ENCODE measurements at places on chromosomes 1 and 21. TPM values are rescaled to one million over a fixed set of nuclear protein-coding genes. Genes with fewer than 3 reads are reported as not detected.

GRCh38 chr21:15240848-15241247 is 176.0 kb upstream of the NRIP1 start:
- no peak for DNase-seq

- no peak for DNase-seq
These were observed 43.4 kb downstream of the RGS2 start for GRCh38 chr1:192852001-192852947.

DNA sequence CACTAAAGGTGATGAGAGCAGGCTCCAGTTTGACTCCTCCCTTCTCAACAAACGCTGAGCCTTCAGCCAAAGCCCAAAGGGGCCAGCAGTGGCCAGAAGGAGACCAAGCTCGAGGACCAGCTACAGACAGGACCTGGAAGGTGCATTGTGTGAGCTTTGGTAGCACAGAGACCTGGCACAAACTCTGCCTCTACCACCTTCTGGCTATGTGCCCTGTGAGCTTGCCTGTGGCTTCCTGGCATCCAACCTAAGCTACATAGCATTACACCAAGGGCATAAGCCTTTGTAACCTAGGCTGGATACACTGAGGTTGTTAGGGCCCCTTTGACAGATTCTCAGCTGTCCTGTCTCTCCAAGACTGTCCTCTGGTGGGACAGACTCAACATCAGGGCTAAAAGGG is 6.6 kb upstream of the VWA5B1 start:
- DNase-seq, result no peak

GRCh38 chr1:223717695-223718363 is 5.5 kb downstream of the CAPN2 start:
- DNase-seq, result no peak

DNA sequence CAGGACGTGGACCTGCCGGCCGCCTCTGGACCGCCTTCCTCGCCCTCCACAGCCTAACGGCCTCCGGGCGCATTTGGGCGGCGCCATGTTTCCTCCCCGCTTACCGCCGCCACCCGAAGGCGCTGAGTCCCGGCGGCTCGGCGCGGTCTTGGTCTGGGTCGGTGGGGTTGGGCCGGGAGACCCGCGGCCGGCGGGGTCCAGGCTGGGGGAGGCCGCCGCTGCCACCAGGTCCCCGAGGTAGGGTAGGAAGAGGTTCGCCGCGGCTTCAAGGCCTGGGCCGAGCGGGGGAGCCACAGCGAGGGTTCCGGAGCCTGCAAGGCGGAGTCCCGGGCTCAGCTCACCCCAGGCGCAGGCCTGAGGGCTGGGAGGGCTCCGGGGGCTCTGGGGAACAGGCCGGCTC is 5.5 kb downstream of the OR2C3 start:
- DNase-seq, result no peak

GRCh38 chr1:87093286-87093685 is 178.9 kb downstream of the HS2ST1 start:
- no peak for DNase-seq

GRCh38 chr1:243227622-243228021 is 27.5 kb downstream of the CEP170 start:
- no peak for DNase-seq

DNA sequence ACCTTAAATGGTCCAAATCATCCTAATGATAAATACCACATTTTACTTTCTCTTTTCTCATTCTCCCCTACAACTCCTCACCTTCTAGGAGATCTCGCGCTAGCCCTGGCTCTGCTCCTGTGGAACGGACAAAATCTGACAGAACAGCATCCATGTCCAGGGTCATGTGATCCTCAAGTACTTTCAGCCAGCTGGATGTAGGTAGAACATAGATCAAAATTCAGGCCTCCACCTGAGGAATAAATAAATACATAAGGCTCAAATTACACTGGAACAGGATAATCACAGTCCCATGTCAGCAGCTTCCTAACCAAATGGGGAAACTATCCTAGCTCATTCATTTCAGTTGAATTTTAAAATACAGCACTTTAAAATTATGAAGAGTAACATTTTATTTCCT is 33.2 kb downstream of the OTUD7B start:
- no peak for DNase-seq

GRCh38 chr1:143689781-143690180 is 282.0 kb downstream of the FAM72C start:
- no peak for DNase-seq

DNA sequence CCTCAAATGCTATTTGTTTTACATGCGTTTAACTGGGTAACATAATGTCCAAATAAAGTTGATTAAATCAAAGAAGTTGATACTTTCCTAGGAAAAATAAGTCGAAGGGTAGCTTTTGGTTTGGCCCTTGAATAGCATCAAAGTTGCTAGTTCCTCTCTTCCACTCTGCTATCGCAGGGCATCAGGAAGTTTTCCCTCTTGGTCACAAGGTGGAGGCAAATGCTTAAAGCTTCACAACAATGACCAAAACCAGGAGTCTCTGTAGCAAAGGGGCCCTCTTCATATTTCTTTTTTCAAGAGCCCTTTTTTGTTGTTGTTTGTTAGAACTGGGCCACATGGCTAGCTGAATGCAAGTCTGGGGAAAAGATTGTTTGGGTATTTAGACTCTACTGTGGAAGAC is 668.4 kb downstream of the KCNT2 start:
- no peak for DNase-seq

DNA sequence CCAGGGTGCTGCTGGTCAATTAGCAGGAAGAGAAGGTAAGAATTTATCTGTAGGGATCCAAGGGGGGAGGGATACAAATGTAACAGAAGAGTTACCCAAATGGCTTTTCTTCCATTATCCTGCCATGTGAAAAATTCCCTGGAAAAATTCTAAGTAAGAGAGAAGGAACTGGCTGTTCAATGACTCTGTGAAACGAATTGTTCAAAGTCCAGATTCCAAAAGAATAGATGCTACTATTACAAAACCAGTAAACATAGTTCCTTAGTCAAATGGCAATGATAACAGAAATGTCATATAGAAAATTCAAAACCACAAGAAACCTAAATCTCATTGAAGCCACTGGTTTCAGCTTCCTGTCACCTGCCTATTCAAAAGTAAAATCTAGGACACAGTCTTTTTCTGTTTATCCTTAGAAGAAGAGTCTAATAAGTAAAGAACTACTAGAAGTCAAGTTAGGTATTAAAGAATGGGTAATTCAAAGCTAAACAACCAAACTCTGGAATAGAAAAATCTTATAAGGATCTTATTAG is 102.6 kb downstream of the ZNF644 start:
- DNase-seq, result no peak

DNA sequence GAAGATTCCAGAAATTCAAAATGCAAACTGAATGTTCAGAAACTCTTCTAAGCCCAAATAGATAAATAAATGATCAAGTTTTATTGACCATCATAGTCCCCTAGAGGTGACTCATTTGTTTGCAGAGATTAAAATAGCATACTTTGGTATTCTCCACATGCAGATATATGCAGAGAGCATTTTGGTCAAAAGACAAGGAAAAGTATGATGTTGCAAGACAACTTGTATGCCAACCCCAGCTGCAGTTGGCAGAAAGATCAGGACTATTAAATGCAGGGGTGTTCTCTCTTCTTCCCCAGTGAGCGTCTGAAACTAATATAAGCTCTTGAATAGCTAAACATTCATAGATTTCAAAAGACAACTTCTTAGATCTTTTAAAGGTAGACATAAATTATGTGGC is 404.9 kb downstream of the LTN1 start:
- no peak for DNase-seq

DNA sequence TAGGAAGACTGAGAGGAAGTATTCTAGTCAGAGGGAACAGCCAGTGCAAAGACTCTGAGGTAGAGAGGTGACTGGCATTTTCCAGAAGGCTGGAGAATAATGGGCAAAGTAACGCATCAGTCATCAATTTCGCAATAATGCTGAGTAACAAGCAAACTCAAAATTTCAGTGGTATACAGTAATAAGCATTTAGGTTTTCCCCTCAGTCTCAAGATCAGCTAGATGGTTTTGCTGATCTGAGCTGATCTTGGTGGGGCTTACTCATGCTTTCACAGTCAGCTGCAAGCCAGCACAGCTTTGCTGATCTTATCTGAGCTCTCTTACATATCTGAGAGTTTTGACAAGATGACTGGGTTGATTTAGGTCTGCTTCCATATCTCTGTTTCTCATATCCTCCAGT is 108.7 kb downstream of the TSEN15 start:
- DNase-seq, result no peak

GRCh38 chr1:229034342-229034741 is 236.6 kb upstream of the RAB4A start:
- DNase-seq, result no peak

- DNase-seq, result no peak
These were observed 24.4 kb upstream of the USP24 start for GRCh38 chr1:55239548-55239947.

- DNase-seq, result no peak
These were observed 23.8 kb upstream of the ECE1 start for GRCh38 chr1:21313886-21314721.

DNA sequence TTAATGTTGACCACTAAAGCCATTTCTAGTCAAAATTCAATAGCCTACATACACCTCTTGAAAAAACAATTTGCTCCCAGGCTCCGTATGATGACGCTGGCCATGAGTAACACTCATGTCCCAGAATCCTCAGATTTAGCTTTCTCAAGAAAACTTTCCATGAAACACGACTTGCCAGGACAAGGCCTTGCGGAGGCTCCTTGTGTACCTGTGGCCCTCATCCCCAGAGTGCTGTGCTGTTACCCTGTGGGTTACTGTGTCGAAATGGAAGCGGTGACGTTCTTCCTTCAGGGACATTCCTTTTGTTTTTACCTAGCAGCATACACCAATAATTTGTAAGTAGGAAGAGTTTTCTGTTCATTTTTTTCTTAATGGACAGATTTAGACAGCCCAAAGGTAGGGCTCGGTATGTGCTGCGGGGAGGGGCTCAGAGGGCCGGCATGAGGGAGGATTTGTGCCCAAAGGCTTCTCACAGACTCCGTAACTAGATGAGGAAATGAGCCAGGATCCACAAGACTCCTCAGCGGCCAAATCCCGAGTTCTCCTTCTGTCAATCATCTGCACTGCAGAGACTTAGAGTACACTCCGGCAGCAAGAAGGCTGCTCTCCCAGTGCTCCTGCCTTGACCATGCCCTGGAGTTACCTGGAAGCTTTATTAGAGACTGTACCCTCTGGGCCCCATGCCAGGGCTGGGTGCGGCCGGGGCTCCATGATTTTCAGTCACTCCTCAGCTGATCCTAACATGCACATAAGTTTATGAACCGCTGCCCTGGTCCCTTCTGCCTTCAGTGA is 17.8 kb downstream of the GNG12 start:
- no peak for DNase-seq

DNA sequence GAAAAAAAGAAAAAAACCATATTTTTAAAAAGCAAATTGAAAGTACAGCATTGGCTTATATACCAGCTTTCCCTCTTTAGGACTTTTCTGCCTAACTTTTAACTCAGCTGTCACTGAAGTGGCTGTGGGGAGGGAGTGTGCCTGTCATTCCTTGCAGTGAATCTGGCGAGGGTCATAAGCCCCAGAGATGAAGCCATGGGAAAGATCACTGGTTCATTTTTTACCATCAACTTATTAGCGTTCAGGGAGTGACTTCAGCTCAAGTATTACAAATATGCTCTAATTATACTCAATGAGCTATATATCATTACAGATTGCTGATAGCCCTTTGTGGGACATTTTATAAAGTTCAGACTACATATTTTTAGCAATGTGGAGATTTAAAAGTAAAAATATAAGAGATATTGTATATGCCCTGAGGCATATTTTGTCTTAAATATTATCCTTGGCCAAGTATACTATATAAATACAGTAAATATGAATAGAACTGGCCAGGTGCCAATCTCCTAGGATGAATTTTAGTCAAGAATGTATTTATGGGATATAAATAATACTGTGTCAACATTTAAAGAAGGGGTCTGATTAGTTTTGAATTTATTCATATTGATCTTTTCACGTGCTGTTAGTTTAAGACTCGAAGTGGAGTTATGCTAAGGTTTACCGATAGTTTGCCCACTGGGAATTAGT is 4.4 kb downstream of the TGFB2 start:
- DNase-seq, result no peak

GRCh38 chr21:27077501-27077900 is 110.6 kb upstream of the ADAMTS5 start:
- no peak for DNase-seq

GRCh38 chr1:48969971-48970370 is 193.3 kb upstream of the BEND5 start:
- no peak for DNase-seq

GRCh38 chr1:224770336-224770693 is 154.2 kb downstream of the CNIH3 start:
- no peak for DNase-seq

DNA sequence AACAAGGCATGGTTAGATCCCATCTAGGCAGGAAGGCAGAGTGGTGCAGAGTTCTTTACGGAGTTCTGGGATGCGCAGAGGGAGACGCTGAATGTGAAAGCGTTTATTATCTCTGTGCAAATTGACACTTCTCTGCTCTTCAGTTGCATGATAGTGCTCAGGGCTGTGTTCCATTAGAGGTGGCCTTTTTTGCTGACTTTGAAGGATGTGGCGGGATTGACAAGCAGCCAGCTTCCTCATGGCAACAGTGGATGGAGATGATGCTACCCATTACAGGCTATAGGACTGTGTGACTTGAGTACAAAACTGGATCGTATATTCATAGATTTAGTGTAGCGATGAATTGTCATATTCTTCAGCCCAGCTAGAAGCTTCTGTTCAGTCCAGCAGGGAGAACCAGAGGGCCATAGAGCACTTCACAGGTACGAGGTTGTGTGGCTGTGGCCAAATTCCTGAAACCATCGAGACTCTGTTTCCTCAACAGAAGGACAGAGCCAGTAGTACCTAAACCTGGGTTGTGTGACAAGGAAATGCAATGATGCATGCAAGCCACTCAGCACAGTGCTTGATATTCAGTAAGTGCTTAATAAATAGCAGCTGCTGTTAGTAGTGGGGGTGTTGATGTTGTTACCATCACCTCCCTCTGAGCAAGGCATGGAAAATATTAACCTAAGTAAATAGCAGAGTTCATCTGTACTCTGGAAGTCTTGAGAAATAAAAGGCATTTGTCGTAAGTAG is 430.0 kb upstream of the KAZN start:
- no peak for DNase-seq

- no peak for DNase-seq
These were observed 9.9 kb upstream of the CLSTN1 start for GRCh38 chr1:9833632-9834031.

DNA sequence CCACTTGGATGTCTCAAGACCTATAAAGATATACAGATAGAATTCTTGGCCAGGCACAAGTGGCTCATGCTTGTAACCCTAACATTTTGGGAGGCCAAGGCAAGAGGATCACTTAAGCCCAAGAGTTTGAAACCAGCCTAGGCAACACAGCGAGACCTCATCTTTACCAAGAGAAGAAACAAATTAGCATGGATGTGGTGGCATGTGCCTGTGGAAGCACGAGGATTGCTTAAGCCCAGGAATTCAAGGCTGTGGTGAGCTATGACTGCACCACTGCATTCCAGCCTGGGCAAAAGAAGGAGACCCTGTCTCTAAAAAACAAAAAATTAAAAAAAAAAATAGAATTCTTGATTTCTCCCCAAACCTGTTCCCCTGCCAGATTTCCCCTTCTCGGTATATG is 8.3 kb downstream of the ASAP3 start:
- DNase-seq, result no peak

PYGO2 gene
- 15.3 TPM for total RNA-seq

IFFO2 gene
- total RNA-seq, result 6.4 TPM

FAM151A gene
- total RNA-seq, result 0.15 TPM

PRELP gene
- total RNA-seq, result 47.4 TPM

C1orf94 gene
- not detected for total RNA-seq

ACTN2 gene
- 1,679 TPM for total RNA-seq

TTC13 gene
- 9.5 TPM for total RNA-seq
